Pancreas (tissue), 10 donors: ENCODE measurements at places on chromosomes 1 and 21. TPM values are rescaled to one million over a fixed set of nuclear protein-coding genes. Genes with fewer than 3 reads are reported as not detected.
A peak's percentile ranks its signal among the peaks of the same experiment; 100 is the strongest.

DNA sequence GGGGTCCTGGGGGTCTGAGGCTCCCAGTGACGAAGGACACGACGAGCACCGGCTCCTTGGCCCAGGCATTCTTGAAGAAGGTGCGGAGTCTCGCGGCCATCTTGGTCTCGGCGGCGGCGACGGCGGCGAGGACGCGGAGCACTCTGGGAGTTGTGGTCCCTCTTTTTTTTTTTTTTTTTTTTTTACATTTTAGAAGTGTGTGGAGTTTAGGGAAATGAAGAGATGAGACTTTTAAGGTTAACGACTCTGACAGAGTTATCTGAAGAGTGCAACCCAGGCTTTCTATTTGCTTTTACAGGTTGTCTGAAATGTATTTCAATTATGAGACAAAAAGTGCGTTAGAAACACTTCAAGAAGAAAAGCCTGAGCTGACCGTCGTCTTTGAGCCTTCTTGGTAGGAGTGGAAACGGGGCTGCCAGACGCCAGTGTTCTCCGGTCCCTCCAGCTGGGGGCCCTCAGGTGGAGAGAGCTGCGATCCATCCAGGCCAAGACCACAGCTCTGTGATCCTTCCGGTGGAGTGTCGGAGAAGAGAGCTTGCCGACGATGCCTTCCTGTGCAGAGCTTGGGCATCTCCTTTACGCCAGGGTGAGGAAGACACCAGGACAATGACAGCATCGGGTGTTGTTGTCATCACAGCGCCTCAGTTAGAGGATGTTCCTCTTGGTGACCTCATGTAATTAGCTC lies 9.7 kb downstream of the OR2B11 start:
- DNase-seq, result peak; percentile 82

DNA sequence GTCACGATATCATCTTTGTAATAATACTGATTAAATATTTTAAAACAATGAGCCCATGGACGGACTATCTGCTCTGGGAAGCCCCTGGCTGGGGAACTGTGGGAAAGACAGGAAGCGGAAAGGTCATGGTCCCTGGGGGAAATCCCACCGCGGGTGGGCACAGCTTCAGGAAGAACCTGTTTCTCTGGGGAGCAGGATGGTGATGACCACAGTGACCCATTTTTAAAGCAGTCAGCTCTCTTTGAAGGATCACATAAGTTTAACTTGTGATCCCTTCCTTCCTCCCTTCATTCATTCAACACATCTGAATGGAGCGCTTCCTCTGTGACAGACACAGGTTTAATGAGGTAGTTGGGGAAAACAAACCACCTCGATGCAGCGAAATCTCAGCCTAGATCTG lies 73.0 kb downstream of the DHRS3 start:
- DNase-seq, result no peak

DNA sequence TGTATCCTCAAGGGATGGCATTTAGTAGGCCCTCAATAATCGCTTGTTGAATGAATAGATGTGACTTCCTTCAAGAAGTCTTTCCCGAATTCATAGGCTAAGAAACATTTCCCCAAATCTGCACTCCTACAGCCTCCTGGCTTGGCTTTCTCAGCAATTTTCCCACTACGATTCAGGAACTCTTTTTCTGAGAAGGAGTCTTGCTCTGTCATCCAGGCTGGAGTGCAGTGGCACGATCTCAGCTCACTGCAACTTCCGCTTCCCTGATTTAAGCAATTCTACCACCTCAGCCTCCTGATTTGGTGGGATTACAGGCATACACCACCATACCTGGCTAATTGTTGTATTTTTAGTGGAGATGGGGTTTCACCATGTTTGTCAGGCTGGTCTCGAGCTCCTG lies 37.9 kb upstream of the IFFO2 start:
- no peak for DNase-seq

- no peak for DNase-seq
These were observed 43.4 kb downstream of the PTGS2 start for GRCh38 chr1:186636786-186637185.

Gene SPRR3
- total RNA-seq, result not detected

- DNase-seq, result no peak
These were observed 212.2 kb upstream of the RAB4A start for GRCh38 chr1:229058729-229059128.

Gene SLC30A2
- 142 TPM for total RNA-seq

GRCh38 chr1:236718328-236718727 lies 32.0 kb downstream of the ACTN2 start:
- no peak for DNase-seq

GRCh38 chr1:94602802-94603625 lies 61.5 kb upstream of the F3 start:
- DNase-seq, result no peak

DNA sequence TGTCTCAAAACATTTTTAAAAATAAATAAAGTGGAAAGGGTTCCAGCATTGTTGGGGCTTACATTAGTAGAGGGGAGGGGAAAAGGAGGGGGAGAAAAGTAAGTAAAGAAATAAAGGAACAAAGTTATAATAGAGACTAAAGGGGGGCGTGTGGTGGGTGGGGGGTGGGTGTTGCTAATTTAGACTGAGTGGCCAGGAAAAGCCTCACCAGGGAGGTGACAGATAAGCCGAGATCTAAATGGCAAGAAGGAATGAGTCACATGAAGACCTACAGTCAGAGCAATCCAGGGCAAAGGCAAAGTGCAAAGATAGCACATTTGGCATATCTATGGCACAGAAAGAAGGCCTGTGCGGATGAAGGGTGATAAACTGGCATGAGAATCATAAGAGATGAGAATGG lies 7.5 kb downstream of the MPL start:
- DNase-seq, result no peak

DNA sequence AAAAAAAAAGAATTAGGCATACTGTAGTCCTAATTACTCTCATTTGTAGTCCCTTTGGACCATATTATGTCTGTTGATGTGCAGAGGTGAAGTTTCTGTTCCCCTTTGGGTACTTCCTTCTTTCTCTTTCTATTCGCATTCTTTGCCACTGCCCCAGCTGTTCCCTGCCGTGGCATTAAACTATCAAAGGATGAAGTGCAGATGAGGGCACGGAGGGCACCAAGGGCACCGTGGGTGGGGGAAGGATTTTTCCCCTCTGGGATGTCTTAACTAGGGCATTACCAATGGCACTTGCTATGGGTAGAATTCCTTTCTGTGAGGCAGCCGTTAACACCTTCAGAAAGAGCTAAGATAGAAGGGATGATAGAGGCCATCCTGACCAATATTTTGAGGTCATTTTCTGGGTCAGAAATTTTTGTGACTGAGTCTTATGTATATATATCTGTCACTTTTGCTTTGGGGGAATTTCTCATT lies 4.9 kb upstream of the MAPKAPK2 start:
- no peak for DNase-seq

- no peak for DNase-seq
These were observed 15.0 kb upstream of the ID3 start for GRCh38 chr1:23574265-23574754.

DNA sequence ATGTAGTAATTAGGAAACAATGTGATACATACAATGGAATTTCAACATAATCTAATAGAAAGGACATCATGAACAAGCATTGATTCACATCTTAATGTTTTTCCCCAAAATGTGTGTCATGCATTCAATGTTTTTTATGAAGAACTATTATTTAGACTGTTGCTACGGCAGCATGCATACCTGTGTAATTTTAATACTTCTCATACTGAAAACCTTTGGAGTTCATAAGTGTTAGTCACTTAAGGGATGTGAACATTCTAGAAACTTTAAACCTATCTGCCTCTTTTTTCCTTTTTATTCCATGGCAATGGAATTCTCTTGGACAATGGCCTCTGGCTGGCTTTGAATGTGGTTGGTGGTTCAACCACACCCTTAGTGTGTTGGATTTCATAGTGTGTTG lies 48.6 kb downstream of the TMPRSS15 start:
- no peak for DNase-seq

DNA sequence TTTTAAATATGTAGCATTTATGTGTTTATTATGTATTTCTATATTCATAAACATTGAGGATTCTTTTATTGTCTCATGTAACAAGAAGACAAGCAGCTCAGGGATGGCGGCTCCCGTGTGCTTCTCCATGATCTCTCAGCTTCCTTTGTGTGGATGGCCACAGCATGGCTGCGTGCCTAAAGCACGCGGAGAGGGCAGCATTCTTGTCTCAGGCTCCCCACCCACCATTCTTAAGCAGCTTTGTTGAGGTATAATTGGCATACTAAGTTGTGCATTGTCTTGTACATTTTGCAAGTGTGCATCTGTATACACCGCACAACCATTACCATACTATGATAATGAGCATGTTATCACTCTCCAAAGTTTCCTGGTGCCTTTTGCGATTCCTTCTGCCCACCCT lies 81.6 kb downstream of the CAMTA1 start:
- no peak for DNase-seq

DNA sequence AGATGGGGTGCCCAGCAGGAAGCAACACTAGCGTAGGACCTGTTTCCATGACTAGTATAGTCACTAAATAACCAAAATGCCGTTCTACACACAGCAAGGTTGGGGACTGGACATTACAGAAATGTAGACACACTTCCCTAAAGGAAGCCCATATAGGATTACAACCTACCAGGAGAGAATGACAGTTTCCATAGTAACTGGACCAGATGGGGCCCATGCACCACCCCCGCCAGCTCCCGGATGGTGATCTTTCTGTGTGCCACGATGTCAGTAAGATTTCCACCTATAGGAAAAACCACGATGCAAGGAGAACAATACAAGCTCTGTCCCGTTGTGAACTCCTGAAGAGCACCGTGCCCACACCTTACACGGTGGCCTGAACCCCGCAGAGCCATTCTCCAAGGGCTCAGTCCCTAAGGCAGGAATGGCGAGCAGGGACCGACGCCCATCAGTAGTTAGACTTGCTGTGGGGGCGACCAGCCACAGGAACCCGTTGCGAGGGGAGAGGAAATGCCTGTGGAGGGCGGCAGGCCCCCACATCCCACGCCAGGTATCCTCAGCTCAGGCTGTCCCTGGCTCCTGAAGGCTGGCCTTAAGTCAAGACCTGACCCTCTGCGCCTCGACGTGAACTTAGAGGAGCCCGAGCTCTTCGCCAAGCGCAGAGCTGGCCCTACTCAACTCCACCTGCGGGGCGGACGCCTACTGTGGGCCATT lies 13.6 kb upstream of the CEP85 start:
- no peak for DNase-seq

- DNase-seq, result peak; percentile 78
These were observed at the start of gene GPR161 for GRCh38 chr1:168136709-168137514. TSS of gene GPR161 (minus strand) at chr1:168136930. CDS start at chr1:168104850, 32,080 bp downstream.

DNA sequence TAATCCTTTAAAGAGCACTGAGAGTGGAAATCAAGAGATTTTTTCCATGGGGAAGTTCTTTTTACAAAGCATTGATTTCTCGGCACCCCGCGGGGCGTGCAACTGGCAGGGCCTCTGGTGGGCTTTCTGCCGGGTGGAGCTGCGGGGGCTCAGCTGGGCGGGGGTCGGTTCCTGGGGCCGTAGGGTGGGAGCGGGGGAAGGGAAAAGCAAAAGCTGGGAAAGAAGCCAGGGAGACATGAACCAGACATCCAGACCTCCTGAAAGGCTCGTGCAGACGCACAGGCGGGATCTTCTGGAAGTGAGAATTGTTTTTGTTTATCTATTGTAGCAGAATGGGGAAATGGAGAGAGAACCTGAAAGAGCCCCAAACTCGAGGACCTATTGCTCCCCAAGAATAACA lies 235.2 kb downstream of the FAM72C start:
- DNase-seq, result no peak

Gene HMGCS2
- 0.85 TPM for total RNA-seq

- DNase-seq, result no peak
These were observed 139.1 kb downstream of the KAZN start for GRCh38 chr1:14737561-14738094.

- DNase-seq, result peak; percentile 36
These were observed 637 bp downstream of the LYPLA2 start for GRCh38 chr1:23791516-23792047.

Gene FABP3
- total RNA-seq, result not detected

GRCh38 chr1:31753707-31754349 lies 10.3 kb downstream of the ADGRB2 start:
- DNase-seq, result peak; percentile 67

Gene TMPRSS3
- total RNA-seq, result 10.2 TPM

Gene ARHGAP30
- 9.1 TPM for total RNA-seq

- DNase-seq, result no peak
These were observed 53.2 kb downstream of the FAM78B start for GRCh38 chr1:166113630-166114029.

Gene TRIM62
- total RNA-seq, result 2.6 TPM
